T-helper 1 cell (primary cell): ENCODE measurements at places on chromosomes 11 and 22.

DNA sequence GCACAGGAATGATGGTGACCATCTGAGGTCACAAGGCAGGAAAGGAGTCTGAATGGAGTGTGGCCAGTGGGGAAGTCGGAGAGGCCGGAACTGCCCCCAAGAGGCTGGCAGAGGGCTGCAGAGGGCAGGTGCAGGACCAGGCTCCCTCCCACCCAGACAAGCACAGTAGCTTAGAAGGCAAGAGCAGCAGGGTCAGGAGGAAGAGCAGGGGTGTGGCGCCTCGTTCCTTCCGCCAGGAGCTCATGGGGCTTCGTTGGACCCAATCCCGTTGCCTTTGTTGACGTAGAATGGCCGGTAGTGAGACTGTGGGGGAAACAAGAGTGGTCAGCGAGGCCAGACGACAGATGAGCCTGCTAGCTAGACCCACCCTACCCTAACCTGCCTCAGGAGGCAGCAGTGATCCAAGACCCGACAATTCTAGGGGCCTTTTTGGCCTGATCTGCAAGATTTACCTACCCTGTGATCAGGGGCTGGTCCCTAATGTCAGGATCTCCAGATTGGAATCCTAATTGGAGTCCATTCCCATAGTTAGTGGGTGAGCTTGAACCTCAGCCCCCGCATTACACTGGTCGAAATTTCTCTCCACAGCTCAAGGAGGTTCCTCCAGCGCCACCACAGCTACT is 25.6 kb downstream of the TRIM29 start:
- no peak for DNase-seq

- DNase-seq = peak; percentile 41
Measured at GRCh38 chr22:22156716-22157347, 87.8 kb upstream of the VPREB1 start.

GRCh38 chr11:44680982-44681597 is 45.7 kb upstream of the TSPAN18 start:
- DNase-seq = peak; percentile 36

- no peak for DNase-seq
Measured at GRCh38 chr22:43828998-43829782, 17.1 kb upstream of the EFCAB6 start.

- no peak for DNase-seq
Measured at GRCh38 chr11:96051820-96052219, 127.9 kb upstream of the MTMR2 start.

- no peak for DNase-seq
Measured at GRCh38 chr11:126782810-126783209, 217.8 kb downstream of the KIRREL3 start.

DNA sequence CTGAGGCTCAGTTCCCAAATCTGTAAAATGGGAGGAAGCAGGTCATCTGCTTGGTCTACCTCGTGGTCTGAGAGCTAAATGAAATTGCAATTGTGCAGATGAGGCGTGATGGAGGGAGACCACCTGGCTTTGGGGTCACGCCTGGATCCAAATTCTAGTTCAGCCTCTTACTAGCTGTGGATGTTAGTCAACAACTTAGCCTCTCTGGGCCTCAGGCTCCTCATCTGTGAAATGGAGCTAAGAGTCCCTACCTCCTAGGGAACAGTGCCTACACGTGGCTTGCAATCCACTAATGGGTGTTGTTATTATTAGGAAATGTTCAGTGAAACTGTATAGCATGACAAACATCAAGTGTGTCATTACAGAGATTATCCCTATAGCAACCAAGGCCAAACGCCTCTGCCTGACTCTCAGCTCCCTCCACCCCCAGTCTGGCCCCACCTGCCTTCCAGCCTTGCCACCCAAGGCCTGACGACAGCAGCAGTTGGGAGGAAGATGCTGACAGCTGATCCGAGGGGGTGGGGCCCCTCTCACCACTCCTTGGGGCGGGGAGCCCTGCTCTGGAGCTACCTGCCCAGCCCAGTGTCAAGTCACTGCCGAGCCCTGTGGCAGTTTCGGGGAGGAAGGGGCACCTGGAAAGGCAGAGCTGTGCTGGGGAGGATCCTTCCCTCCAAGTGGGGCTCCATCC is 1.7 kb upstream of the RHOD start:
- DNase-seq = no peak

DNA sequence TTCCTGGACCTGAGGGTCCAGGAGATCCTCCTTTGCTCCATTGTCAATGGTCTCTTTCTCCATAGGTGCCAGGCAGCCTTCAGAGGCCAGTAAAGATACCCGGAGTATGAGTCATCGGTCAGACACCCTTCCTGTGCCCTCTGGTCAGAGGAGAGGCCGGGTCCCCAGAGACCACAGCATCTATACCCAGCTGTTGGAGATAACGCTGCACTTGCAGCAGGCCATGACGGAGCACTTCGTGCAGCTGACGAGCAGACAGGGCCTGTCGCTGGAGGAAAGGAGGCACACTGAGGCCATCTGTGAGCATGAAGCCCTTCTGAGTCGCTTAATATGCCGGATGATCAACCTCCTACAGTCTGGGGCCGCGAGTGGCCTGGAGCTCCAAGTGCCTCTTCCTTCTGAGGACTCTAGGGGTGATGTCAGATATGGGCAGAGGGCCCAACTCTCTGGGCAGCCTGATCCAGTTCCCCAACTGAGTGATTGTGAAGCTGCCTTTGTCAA is at the start of gene ACCSL:
Gene ACCSL (plus strand): TSS at position 51 of the 501 bp plus-strand sequence. CDS start 56 bp downstream, at position 107.
- no peak for DNase-seq

GRCh38 chr22:24950272-24950902 is 2.1 kb upstream of the KIAA1671 start:
- no peak for DNase-seq

DNA sequence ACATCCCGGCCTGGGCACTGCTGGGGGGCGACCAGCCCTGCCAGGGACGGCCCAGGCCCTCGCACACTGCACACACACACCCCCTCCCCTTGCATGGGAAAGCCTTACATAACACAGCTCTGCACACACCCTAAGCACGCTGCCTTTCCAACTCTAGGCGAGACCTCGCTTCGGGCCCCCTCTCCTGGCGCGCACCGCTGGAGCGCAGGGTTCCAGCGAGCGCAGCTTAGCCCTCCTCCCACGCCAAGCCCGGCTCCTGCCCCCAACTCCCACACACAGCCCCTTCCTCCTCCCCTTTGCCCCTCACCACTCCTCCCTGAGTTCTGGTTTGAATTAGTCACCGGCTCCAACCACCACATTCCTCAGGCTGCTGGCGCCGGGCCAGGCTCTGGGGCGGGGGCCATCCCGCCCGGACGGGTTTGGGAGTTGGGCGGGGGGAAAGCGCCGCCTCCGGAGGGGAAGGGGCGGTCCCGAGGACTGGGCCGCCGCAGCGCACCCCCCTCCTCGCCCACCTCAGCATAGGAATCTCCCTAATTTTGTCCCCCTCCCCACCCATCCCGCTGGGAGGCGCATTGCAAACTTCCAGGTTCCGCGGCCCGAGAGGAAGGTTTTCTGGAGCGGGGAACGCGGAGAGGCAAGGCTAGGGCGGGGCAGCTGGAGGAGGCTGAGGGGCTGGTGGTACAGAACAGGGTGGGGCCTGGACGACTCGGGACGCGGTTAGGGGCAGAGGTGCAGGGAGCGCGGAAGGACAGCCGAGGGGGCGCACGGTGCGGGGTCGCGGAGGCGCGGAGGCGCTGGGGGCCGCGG is 966 bp downstream of the AHNAK start:
- peak; percentile 49 for DNase-seq
